NCI-H1092 treated with DMSO at 0.1 percent for 48 hours (cell line): ENCODE measurements at places on chromosomes 1 and 21.

DNA sequence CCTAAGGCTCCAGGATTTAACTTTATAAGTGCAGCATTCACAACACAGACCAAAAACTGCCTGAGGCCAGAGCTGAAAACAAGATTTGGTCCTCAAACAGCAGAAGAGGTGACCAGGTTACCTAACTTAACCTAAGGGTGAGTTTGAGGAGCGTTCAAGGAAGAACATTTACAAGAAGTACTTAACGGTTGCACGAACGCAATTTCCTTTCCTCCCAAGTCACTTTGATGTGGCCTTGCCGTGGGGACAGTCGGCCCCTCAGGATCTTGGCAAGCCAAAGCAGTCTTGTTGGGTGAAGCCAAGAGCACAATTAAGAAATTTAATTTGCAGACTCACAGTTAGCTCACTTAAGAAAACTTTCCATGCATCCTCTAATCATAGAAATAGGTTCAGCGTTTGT is 202.6 kb upstream of the COA6 start:
- no peak for DNase-seq

- DNase-seq = no peak
These were observed 148.5 kb upstream of the CHRM3 start for GRCh38 chr1:239237912-239238311.

GRCh38 chr1:111895469-111895868 is 94.0 kb downstream of the KCND3 start:
- DNase-seq = no peak

GRCh38 chr21:28480470-28480869 is 512.2 kb downstream of the LTN1 start:
- no peak for DNase-seq

DNA sequence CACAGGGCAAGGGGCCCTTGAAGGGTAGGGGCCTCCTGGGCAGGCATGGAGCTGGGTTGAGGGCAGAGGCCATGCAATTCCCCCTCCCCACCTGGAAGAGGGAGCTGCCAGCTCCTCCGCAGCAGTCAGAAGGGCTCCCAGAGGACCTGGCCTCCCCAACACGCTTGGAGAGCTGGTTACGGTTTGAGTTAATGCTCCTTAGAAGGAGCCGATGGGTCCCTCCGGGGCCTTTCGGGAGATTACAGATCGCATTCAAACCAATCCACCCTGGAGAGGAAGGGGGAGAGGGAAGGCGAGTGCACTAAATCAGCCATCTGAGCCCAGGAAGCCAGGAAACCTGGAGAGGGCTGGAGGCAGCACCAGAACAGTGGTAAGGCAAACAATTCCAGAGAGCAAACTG is 106.3 kb upstream of the CSF3R start:
- no peak for DNase-seq
